Activated naive CD8-positive, alpha-beta T cell treated with anti-CD3 and anti-CD28 coated beads, Interleukin-2, amount 50 U/mL, for 24 hours (primary cell): ENCODE measurements at places on chromosomes 3 and 15.
A peak's percentile ranks its signal among the peaks of the same experiment; 100 is the strongest.

DNA sequence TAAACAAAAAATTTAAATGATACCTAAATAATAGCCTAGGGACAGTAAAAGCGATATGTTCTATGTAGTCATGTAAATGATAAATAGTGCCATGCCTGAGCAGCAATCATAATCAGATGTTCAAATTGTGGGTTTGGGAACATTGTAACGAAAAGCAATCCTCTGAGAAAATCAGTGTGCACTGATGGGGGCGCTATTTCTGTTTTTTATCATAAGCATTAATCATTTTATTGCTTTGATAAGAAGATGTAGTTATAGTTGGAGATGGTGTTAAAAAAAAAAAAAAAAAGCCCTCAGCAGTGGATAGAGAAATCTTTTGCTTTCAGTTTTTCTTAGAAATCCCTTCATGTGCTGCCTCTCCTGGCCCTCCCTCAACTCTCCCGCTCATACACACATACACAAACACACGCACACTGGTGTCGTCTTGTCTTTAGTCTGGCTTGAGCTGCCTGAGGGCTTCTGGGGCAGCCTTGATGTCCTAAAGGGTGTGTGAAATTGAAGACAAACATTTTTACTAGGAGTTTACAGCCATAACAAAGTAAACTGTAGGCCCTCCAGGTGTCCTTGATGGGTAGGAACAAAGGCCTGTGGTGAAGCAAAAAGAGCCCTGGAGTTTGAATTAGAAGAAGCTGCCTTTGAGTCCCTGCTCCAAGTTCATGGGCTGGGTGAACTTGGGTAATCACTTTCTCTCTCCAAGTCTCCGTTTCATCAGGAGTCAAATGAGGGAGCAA, 428.1 kb downstream of the SOX2 start:
- no peak for DNase-seq

DNA sequence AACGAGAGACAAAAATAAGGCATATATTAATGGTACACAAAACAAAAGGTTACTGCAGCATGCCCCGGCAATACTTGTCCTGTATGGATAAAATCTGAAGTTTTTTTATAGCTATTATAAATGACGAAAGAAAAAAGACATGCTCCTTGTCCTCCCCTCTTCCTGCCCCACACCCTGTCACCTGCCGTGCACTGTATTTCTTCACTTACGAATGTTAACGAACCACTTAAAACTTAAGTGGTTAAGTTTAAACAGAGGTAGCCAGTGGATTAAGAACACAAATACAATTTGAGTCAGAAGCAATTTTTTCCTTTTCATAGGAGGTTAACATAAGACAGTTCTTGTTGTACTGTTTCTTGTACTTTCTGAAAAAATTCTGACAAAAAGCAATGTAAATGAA, 799.1 kb upstream of the NECTIN3 start:
- no peak for DNase-seq

- no peak for DNase-seq
Measured at GRCh38 chr3:84836961-84837360, 121.8 kb upstream of the CADM2 start.

GRCh38 chr15:92429378-92430068, 35.8 kb downstream of the ST8SIA2 start:
- no peak for DNase-seq

- DNase-seq = peak; percentile 22
Measured at GRCh38 chr3:134374105-134374790, at the start of gene AMOTL2. TSS of gene AMOTL2 (minus strand) at chr3:134374447. CDS start at chr3:134371433, 3,014 bp downstream.
